ENCODE measurements at places on chromosomes 7 and 10.

DNA sequence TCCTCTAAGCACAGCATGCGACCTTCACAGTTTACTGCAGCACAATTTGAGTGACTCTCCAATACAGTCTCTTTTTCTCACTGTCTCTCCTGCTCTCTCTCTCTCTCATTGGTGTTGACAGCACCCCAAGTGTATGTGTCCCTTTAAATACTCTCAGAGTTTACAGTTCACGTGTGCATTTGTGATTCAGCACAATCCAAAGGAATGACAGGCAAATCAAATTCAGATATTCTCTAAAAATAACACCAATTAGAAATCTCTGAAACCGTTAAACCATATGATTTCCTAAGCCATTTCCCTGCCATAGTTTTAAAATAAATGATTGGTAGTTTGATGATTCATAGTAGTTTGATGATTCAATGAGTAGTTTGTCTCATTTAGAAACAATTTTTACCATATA lies 104.0 kb upstream of the GAD2 start:
- no peak for DNase-seq

- DNase-seq = no peak
These were observed 48.5 kb downstream of the PLXNA4 start for GRCh38 chr7:132527467-132528410.

GRCh38 chr7:21113609-21114415 lies 314.1 kb upstream of the SP4 start:
- DNase-seq = no peak

GRCh38 chr10:66257801-66258200 lies 668.0 kb upstream of the LRRTM3 start:
- DNase-seq = no peak

DNA sequence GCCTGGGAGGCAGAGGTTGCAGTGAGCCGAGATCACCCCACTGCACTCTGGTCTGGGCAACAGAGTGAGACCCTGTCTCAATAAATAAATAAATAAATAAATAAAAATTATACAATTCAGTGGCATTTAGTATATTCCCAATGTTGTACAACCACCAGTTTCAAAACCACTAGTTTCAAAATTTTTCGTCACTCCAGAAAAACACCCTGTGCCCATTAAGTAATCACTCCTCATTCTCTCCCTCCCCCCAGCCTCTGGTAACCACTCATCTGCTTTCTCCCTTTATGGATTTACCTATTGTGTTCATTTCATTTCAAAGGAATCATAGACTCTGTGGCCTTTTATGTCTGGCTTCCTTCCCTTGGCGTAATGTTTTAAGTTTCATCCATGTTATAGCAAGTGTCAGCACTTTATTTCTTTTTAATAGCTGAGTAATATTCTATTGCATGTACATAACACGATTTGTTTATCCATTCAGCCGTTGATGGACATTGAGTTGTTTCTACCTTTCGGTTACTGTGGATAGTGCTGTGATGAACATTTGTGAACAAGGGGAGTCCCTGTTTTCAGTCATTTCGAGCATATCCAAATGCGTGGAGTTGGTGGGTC lies 29.4 kb upstream of the GOLGA7B start:
- no peak for DNase-seq

DNA sequence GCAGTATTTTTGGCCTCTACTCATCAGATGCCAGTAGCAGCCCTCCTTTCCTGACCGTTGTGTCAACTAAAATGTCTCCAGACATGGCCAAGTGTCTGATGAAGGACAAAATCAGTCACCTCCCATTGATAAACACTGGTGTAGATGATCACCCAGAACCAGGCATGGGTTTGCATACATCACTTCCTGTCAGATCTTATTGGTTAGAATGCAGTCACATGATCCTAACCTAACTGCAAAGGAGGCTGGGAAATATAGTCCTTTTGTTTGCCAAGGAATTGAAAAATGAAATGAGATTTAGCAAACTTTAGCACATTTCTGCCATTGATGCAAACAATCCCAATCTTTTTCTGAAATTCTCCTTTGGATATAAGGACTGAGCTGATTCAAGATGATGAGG lies 141.4 kb downstream of the BUB3 start:
- no peak for DNase-seq

DNA sequence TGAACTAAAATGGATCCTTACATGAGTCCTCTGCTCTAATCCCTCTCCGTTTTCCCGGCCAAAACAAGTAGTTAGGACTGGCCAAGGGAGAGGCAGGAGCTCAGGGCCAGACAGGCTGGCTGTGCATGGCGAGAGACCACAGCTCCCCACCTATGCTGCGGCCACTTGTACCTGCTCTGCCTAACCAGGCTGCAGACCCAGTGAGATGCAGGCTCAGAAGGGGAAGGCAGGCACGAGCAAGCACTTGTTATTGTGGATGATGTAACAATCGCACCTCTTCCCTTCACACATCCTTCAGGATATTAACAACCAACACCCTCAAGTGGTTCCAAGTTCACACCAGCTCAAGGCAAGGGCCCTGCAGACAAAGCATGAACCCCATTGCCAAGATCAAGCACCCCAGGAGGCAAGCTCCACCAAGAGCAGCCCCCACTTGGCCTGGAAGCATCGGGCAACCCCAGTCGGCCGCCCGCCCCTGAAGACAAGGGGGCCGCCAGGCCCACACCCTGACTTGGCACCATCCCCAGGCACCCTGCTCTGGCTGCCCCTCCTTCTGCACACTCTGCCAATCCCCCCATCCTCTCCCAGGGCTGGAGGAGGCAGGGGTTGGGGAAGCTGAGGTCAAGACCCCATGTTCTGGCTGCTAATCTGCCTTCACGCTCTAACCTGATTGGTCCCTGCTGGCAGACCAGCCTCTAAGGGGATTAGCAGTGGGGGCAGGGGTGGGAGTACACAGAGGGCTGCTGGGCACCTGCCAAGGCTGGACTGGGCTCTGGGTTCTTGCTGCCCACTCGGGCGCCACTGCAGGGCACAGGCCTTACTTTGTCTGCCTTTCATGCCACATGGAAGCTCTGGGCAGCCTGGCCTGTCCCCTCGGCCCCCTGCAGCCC lies 111.3 kb downstream of the SLIT1 start:
- no peak for DNase-seq

DNA sequence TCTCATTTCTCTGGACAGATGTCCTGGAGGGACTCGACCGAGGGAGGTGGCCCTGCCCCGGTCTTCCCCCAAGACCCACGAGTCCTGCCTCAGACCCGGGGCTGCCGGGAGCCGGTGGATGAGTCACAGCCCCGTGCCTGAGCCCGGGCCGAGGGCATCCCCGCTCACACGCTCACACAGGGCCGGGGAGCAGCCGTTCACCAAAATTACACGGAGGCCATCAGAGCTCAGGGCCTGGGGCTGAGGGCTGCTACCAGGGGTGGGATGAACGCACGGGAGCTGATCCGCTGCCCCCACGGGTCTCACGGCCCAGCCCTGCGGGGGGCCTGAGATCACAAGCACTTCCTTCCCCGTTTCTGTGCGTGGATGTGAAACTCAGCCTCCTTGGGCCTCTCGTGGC lies 17.5 kb downstream of the FAM20C start:
- DNase-seq = no peak

DNA sequence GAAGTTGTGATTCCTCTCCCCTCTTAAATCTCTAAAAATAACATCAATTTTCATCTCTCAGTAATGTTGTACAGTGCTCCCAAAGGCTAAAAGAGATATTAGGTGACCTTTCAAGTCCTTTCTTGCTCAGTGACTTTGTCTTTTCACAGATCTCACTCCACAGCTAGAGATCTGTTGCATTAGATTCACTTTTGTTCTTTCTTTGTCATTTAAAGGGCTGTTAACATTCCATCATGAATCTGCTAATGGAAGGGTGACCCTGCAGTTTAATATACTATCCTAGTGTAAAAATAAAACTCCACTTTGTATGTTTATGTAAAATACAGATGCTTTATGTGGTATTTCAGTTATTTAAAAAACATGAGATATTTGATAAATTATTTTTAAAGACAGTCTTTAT lies 30.5 kb downstream of the GNAI1 start:
- DNase-seq = no peak

DNA sequence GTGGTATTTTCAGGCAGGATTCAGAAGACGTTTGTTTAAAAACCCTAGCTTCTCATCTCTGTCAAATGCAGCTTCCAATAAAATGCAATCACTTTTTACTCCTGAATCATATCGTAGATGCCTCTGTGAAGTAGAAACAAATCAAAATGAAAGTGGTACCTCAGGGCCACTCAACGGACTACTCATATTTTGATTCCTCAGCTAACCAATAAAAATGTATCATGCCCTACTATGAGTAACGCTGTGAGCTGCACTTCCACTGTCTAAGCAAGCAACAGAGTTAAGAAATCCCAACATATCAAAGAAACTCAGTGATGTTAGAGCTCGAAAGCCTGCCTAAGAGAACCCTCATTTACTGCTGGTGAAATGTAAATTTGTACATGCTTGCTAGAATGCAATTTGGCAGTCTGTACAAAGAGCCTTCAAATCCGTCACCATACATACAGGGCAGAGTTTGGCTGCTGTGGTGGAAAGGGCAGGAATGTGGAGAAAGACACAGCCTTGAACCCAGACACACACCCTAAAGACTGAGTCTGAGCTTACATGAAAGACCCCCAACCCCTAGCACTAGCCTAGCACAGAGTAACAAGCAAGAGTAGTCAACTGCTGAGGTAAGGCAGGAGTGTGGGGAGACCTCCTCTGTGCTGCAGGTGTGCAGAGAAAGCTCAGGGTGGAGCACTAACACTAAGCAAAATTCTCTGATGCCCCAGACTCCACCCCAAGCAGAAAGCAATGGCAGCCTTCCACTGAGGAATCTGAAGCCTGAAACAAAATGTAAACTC lies 151.5 kb downstream of the ANK3 start:
- no peak for DNase-seq

- DNase-seq = no peak
These were observed 34.3 kb downstream of the NPY start for GRCh38 chr7:24318326-24318725.

GRCh38 chr7:22351878-22352277 lies 5.1 kb downstream of the RAPGEF5 start:
- DNase-seq = no peak

GRCh38 chr10:5442065-5442989 lies 30.0 kb downstream of the NET1 start:
- no peak for DNase-seq

- no peak for DNase-seq
These were observed 34.0 kb downstream of the HSPA12A start for GRCh38 chr10:116708391-116708821.

- DNase-seq = no peak
These were observed 21.7 kb upstream of the PRSS58 start for GRCh38 chr7:142279601-142280000.

GRCh38 chr10:80351220-80351619 lies 5.3 kb downstream of the DYDC1 start:
- DNase-seq = no peak

DNA sequence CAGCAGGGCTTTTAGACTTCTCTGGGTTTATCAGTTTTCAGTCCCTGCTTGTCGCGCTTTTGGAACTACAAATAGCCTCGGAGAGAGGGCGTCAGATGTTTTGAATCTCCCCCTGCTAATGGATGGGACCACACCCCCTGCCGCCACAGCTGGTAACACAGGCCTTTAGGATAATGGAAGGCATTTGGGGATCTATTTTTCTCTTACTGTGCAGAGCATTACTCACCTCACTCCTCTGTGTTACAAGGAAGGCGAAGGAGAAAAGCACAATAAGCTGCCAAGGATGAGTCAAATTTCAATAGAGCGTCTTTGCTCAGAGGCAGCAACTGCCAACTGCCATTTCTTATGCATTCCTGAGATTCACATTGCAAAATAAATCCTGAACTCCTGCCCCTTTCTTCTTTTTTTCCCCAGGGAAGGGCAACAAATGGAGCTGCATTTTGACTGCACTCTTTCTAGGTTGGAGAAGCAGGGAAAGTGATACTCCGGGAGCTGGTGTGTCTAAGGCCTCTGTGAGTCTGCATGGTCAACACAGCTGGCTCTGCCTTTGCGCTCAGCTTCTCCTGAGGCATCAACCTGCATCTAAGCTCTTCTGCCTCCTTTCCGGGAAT lies 31.5 kb upstream of the SMNDC1 start:
- DNase-seq = no peak

DNA sequence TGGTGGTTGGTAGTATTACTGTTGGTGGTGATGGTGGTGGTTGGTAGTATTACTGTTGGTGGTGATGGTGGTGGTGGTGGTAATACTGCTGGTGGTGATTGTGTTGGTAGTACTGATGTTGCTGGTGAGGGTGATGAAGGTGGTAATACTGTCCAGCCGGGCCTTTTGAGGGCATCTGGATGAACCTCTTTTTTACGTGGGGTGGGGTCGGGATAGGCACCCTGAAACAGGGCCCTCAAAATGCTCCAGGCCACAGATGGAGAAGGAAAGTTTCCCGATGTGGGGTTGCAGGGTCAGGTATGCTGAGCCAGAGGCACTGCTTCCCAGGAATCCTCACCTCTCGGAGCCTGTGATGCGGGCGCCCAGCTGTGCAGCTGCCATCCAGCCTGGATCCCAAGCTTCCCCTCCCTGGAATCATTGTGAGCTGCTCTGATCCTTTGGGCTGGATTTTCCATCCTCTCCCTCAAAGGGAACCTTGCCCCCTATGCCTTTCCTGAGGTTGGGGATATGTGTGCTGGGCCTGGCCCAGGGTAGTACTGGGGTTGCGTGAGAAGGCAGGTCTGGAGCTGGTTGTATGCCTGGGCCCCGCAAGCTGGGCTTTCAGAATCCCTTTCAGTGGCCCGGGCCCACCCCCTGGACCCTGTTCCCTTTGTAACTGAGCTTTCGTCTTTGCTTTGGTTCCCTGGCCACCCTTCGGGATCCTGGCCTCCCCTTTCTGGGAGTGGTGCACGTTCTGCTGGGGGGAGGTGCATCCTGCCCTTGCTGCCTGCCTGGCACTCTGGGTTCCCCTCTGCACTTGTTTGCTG lies 43.3 kb downstream of the DOCK1 start:
- DNase-seq = no peak

DNA sequence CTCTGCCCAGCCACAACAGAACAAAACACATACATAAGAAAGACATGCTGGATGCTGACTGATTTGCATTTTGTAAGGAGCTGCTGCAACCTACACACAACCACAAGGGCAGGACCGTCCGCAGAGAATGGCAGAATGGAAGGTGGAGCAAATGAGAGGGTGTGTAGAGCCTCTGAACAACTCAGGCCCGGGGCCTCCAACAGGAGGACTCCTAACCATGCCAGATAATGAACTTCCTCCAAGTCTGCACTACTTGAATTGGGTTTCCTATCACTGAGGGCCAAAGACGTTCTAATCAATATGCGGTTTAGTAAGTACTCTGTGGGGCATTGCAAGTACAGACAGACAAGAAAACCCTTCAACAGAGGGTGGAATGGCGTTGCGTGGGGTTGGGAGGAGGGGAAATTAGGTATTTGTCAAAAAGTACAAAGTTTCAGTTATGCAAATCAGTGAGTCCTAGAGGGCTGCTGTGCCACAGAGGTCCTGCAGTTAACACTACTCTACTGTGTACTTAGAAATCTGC lies 14.6 kb downstream of the VOPP1 start:
- no peak for DNase-seq

- DNase-seq = no peak
These were observed 20.8 kb downstream of the ADCY1 start for GRCh38 chr7:45594745-45595535.

DNA sequence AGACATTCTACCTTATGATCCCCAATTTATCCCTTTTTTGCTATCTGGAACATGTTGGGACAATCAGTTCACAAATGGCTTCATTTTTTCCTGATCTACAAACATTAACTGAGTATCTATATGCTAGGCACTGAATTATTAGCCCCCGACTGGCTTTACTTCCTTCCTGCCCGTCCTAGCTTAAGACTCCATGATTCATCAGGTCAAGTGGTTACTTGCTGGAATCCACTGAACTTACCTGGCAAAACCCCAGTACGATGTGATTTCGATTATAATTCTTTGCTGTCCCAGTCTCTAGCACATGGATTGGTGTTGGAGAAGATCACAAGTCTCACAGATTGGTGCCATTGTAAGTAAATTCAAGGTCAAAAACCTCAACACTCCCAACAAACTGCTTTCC lies 77.1 kb downstream of the ORC5 start:
- DNase-seq = no peak
